ENCODE measurements at places on chromosomes 2 and 18.

DNA sequence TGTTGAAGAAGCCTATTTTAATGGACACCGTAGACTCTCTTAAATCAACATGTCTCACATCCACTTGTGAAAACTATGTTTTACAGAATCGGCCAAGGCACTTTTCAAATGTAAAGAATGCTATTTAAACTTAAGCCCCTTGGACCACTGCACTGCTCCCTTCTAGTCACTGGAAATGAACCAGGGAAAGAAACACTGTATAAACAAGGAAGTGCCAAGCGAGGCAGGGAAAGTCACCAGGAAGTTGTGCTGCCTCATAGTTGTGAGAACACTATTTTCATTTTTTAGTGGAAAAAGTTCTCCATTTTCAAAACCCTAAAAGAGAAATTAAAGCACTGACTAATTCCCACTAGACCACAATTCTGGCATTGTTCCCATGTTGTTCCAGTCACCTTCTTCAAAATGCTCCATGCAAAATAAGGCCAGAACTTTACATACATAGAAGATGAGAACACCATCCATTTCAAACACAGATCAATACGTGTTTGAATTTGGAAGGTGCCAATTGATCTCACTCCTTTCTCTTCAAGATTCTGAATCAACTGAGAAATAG, 13.5 kb downstream of the CCDC141 start:
- no peak for DNase-seq

GRCh38 chr2:97716695-97717612, 3.6 kb downstream of the ZAP70 start:
- no peak for DNase-seq

DNA sequence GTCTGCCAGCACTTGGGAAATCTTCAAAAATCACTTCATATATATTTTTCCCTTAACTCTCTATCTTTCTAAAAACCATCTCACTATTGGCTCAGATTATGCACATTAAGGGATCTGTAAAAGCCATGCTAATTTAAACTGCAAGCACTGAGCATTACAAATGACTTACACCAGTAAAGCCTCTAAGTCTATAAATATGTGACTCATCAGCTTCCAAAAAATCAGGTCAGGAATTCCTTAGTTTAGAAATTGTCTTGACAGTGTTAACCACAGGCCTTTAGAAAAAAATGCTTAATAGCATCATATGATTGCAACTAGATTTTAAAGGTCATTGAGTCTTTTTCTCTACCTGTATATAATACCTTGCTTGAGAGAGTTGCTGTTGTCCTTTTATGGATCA, 1113.6 kb upstream of the PIK3C3 start:
- DNase-seq = no peak

DNA sequence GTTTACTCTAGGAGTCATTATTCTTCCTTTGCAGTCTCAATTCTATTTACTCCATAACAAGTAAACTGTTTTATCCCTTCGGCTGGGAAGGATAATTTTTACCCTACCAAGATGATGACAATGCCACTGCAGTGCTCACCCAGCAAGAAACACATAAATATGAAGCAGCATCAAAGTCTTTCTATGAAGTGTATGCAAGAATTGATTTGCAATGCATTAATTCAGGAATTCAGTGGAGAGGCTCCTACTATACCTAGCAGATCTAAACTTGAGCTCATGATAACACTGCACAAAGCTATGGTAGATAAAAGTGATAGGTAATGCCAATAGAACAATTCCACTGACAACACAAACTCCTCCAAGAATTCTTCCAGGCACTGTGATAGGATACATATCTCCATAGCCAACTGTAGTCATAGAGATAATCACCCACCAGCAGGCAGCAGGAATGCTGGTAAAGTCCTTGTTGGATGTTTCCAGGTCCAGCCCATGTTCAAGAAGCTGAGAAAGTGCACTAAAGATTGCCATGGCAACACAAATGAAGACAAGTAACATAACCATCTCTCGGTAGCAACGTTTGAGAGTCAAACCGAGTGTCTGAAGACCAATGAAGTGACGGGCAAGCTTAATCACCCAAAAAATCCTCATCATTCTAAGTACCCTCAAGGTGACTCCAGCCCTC, 49.9 kb downstream of the KCNG3 start:
- DNase-seq = no peak
